ENCODE measurements at places on chromosomes 11 and 22.

DNA sequence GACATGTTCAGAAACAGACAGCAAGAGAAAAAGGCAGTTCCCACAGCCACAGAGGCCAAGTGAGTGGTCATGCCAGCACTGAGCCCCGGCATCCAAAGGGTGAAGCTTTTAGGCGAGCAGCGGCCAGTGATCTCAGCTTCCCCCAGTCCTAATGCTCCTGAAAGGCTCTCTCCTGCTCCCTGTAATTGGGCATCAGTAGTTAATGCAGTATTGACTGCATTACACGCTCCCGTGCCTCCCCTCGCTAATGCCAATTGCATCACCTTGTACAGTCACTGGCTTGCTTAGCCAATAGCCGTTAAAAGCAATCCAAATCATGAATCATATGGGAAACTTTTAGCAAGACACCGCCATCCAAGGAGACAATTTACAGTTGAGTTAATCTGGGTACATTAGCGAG lies 4.9 kb downstream of the LMO1 start:
- DNase-seq: no peak

- no peak for DNase-seq
Measured at GRCh38 chr22:25899566-25899965, 157.6 kb downstream of the MYO18B start.

GRCh38 chr11:60193687-60194433 lies 11.0 kb upstream of the MS4A6A start:
- peak; percentile 44 for DNase-seq

DNA sequence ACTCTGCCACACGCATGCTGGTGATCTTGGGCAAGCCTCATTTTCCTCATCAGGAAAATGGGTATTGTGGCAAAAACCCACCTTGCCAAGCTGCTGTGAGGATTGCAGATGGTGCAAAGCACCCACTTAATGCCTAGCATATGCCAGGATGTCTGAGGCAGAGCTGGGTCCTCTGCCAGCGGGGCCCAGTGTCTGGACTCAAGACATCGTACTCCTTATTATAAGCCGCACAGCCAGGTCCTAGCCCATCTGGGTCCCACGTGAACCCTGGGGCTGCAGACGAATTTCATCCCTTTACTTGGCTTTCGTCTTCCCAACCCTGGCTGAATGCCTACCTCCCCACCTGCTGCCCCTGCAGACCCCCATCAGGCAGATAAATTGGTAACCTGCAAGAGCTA lies 34.5 kb upstream of the ALX4 start:
- no peak for DNase-seq

GRCh38 chr11:67617243-67617953 lies 10.7 kb downstream of the NDUFV1 start:
- DNase-seq: no peak

DNA sequence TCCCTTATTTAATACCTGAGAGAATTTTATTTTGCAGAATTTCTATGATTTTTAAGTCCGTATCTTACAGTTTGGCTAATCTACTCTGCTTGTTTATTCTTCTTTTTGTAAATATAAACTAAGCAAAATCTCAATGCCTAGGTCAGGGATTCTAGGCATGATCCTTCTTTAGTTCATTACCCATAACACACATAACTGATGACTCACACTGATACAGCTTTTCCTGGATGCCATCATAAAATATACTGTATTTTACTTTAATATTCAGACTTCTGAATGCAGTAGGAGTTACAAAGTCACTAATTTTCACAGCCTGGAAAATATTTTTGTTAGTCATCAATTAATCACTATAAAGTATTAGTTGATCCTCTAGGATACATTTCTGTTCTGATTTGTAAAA lies 898.2 kb upstream of the RAG2 start:
- no peak for DNase-seq

- DNase-seq: no peak
Measured at GRCh38 chr22:33404723-33405122, 346.5 kb upstream of the SYN3 start.

DNA sequence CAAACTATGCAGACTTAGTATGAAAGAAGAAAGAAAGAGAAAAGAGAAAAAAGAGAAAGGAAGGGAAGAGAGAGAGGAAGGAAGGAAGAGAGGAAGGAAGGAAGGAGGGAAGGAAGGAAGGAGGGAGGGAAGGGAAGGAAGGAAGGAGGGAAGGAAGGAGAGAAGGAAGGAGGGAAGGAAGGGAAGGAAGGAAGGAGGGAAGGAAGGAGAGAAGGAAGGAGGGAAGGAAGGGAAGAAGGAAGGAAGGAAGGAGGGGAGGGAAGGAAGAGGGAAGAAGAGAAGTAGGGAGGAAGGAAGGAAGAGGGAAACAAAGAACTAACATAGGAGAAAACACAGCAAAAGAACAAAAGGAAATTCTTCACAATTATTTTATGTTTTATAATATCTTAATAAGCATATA lies 502.1 kb downstream of the SOX6 start:
- DNase-seq: no peak

DNA sequence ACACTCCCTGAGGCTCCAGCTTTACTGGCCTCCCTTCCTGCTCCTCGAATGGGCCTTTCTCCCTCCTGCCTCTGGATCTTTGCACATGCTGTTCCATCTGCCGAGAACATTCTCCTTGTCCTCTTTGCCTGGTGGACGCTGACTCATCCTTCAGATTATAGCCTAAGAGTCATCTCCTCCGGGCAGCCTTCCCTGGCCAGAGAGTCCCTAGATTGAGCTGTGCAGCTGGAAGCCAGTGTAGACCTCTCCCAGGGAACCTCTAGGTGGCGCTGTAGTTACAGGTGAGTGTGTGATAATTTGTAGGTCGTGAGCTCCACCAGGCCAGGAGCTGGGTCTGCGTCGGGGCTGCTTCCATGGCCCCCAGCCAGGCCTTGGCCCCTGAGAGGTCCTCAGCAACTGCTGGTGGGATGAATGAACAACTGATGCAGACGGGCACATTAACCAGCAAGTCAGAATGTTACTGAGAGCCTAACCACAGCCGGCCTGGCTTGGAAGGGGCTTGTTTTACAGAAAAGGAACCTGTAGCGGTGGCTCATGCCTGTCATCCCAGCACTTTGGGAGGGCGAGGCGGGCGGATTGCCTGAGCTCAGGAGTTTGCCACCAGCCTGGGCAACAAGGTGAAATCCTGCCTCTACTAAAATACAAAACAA lies 8.7 kb downstream of the PNPLA5 start:
- DNase-seq: peak; percentile 19

DNA sequence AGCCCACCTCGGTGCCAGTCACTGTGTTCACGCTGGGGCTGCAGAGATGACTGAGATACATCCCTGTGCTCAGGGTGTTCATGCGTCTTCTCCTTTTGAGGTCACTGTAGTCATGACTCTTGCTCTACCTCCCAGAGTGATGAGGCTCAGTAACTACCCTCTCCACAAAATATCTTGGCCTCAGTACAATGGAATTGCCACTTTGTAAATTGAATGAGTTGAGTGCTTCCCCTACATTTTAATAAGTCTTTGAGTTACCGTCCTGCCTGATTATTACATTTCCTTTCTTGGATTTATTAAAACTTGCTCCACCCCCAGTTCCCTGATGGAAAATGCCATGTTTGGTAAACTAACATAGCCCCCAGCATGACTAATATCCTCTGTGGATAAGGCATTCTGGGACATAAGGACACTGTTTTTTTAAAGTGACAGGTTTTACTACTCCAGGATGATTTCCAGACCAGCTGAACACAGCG lies 15.9 kb downstream of the PRSS23 start:
- DNase-seq: no peak

GRCh38 chr11:104781037-104781436 lies 117.2 kb downstream of the CASP12 start:
- DNase-seq: no peak

GRCh38 chr11:117180020-117180419 lies 1.5 kb downstream of the SIDT2 start:
- DNase-seq: no peak

- no peak for DNase-seq
Measured at GRCh38 chr11:42837994-42838393, 473.8 kb upstream of the API5 start.

DNA sequence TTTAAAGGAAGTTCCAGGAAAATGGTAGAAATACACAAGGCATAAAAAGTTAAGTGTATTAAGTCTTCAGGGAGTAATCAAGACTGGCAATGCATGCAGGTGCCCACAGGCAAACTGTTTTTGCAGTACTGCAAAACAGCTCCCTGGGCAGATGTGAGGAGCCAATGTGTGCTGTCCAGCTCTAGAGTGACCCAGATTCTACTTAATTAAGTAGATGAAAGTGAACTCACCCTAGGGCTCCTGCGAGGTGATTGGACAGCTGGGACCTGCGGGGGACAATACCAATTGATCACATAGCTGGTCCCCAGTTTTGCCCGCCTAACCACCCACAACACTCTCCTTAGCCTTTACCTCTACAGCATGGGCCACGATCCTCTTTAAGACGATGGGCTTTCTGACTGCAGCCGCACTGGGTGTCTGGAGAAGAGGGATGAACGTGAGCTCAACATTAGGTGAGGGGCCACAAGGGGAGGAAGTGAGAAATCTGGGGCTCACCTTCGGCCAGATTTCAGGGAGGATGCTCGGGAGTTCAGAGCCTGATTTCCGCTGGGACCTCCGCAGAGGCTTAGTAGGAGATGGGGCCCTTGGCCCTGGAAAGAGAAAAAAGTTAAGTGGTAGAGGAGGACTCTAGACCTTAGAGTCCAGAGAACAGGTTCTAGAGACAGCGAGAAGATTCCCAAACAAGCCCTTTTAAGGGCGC lies 556 bp downstream of the CDCA5 start:
- DNase-seq: no peak

- DNase-seq: no peak
Measured at GRCh38 chr11:57762235-57762861, 746 bp downstream of the CTNND1 start.

- DNase-seq: no peak
Measured at GRCh38 chr22:28397306-28397705, 282.3 kb downstream of the TTC28 start.

GRCh38 chr11:13354335-13354734 lies 76.7 kb downstream of the BMAL1 start:
- DNase-seq: no peak

DNA sequence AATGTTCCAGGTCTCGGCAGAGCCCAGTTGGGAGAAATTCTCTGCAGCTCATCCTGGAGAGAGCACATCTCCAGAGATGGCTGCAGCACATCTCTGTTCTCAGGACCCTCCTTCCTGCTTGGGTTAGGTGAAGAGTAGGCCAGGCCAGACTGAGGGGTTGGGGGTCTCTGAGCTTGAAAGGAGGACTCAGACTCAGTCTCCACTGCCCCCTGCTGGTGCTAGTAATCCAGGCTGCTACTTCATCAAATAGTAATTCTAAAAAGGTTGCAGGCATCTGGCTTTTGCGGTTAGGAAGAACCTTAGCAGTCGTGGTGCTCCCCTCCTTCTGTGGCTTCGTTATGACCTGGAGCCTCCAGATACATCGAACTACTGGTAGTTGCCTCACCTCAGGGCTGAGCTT lies 9.7 kb downstream of the TUB start:
- DNase-seq: no peak

- DNase-seq: peak; percentile 34
Measured at GRCh38 chr11:13216019-13216710, 61.4 kb upstream of the BMAL1 start.

- DNase-seq: no peak
Measured at GRCh38 chr11:117869604-117870003, 6.9 kb downstream of the FXYD6 start.

DNA sequence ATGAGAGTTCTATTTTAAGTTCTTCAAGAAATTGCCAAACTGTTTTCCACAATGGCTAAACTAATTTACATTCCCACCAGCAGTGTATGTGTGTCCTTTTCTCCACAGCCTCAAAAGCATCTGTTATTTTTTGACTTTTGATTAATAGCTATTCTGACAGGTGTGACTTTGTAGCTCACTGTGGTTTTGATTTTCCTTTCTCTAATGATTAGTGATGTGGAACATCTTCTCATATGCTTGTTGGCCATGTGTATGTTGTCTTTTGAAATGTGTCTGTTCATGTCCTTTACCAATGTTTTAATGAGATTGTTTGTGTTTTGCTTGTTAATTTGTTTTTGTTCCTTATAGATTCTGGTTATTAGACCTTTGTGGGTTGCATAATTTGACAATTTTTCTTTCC lies 18.0 kb upstream of the RAB38 start:
- DNase-seq: no peak

DNA sequence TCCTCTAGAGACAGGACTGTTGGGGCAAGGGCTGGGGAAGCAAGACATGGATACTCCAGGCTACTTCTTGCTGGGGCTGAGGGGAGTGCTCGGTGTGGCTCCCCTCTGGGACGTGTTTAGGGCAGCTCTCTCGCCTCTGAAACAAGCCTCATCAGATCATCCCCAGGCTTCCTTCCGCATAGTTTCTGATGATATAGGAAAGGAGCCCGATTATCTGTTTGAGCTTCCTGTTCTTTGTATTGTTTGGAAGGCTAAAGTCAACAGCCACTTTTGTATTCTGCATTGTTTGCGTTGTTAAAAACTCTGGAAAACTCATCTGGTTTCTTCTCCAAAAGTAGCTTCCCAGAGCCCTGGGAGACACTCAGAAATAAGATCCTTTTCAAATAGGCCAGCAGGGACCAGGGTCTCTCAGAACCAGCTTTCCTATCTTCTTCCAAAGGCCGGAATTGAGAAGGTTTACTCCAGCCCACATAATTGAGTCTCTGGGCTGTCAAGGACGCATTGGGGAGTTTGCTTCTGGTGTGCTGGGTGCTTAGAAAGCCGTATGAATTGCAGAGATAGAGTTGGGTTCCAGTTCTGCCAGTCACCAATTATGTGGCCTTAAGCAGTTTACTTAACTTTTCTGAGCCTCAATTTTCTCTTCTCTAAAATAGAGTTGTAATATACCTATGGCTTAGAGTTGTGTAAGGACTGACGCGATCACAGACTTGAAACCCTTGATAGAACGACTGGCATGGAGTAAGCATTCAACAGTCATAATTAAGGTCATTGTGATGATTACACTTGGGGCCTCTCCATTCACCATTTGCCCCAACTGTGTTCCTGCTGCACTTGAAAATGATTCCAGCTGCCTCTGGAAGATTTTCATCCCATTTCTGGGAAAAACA lies 19.1 kb downstream of the CD44 start:
- no peak for DNase-seq

DNA sequence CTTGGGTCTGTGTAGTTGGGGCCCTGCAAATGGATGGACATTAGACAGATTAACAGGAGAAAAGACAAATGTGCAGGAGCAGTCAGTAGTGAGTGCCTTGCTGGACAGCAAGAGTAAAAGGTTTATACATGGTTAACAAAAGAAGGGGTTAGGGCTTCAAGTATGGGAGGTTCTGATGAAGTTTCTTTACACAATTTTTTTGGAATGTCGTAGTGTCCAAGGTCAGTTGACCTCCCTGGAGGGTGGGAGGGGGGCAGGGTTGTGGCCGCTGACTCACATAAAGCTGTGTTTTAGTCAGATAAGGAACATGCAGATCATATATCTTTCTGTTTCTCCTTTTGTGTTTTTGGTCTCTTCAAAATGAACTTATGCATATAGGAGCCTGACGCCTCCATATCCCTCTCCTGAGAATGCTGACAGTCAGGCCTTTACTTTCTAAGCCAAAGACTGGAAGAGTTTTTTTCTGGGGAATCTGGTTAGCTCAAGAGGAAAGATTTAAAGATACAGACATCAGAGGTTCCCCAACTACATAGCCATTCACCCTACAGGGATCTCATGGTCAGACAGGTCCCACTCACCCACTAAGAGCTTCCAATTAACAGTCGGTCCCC lies 134.3 kb downstream of the NECTIN1 start:
- no peak for DNase-seq

Data from stimulated activated CD4-positive, alpha-beta T cell treated with anti-CD3 and anti-CD28 coated beads, TNF-alpha, amount 100 ng/mL, for 48 hours (primary cell).